Midbrain (tissue), 1 donor: ENCODE measurements at places on chromosomes 6 and 20.
A peak's percentile ranks its signal among the peaks of the same experiment; 100 is the strongest.

DNA sequence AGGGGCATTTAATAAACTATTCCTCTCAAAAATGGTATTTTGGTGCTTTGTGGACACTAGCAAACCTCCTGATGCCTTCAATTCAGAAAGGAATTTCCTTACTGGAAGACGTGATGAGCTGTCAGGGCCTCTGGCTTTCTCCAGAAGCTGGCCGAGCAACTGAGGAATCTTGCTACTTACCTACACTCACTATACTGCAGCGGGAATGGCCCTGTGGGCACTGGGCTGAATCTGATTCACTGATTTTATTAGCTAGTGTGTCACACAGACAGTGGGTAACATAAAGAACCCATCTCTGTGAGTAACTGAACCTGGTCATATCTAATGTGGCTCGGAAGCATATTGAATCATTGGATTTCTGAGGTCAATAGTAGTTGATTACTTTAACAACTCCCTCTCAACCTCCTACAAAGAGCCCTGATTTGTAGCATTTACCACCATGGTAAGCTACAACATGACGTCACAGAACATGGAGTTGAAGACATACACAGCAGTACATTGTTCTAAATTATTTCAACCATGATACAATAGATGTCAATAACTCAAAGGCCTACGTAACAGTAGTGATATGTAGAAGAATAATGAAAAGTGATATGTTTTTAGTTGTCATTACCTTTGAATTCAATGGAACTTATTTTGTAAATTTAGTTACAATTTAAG is 232.1 kb downstream of the SYNE1 start:
- DNase-seq = no peak

- peak; percentile 55 for DNase-seq
Measured at GRCh38 chr20:31943052-31943471, 8.8 kb downstream of the PDRG1 start.

- DNase-seq = no peak
Measured at GRCh38 chr20:30499123-30499522, 758.3 kb upstream of the DEFB115 start.

DNA sequence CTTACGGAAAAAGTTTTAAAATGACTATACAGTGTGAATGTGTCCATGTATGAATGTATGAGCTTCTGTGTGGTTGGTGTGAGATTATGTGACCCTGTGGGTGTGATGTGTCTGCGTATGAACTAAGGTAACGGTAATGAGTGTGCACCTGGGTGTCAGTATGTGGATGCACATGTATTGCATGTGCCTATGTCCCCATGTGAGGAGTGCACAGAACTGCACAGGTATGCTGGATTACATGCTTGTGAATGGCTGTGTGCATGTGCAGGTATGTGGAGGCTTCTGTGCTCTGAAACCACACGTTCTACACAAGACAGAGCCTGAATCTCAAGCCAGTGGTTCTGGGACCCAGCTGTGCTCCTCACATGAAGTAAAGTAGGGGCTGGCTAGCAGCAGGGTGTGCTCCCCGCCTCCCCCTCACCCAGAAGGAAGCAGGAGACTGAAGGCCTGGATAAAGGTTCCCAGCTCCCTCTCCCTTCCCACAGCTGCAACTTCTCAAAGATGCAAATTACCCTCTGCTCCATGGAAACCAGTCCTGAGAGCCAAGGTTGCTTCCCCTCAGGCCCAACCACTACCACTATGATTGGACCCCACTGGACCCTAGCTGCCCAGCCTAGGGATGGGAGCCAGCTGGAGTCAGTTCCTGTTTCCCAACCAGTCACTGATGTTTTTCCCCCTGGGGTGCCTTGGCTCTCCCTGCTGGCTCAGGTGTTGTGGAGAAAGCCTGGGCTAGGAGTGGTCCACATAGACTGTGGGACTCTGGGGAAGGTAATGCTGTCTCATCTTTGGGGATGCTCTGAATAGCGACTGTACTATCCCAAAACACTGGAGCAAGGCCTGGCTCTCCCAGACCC is 24.8 kb upstream of the SPDEF start:
- DNase-seq = no peak

GRCh38 chr6:134145786-134146185 is 93.4 kb upstream of the SLC2A12 start:
- no peak for DNase-seq

DNA sequence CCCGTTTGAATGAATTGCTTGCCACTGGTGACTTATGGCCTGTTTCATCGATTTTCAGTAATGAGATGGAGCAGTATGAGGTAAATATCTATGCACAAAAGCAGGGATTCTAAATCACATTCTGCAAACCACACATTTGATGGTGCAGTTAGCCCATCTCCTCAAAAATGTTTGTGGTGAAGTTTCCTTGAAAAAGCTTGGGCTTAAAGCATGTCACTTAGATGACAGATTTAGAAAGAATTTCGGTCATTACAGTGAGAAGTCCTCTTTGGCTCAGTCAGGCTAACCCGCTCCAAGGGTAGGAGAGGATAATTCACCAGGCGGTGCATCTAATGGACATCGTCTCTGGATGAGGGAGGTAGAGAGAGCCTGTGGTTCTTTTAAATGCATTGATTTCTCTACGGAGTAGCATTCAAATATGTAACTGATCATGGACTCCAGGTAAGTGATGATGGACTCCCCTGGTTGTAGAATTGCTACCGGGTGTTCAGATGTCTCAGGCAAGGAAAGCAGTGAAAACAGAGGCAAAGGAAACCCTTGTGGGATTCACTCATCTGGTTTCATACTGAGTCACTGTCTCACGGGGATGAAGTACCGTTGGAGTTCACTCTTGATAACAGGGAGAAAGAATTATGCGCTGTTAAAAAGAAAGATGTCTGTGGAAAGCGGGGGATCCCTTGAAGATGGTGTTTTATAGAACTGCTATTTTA is 65.3 kb downstream of the AIG1 start:
- no peak for DNase-seq

DNA sequence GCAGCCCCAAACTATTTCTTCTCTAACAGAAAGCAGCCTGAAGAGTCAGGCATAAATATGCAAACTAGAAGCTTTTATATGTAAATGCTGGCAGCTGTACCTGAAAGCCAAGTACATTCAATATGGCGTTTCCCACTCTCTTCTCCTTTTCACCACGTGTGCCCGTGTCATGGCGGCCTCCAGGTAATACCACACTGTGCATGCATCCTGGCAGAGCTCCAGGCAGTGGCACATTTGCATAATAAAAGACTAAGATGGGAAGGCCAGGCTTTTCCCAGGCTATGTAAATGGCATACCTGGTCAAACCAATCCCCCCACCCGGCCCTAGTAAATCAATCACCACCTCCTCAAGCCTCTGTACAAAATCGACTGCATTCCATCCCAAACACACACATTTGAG is 120.6 kb downstream of the MMUT start:
- no peak for DNase-seq

GRCh38 chr20:44592366-44592765 is 10.0 kb downstream of the PKIG start:
- no peak for DNase-seq

DNA sequence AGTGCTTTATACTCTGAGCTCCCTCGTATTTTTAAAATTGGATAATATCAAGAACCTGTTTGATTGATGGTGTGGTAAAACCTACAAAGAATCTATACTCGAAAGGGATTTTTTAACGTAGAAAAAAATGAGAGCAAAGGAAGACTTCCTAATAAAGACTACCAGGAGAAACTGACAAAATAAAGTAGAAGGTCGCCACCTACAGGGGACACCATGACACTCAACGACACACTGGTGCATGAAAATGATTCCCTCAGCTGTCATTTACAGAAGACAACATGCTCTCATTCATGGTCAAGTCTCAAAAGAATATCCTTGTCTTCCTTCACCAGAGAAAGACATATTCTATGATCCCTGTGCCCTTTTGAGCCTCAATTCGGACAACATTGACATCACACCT is 10.1 kb upstream of the NHSL1 start:
- peak; percentile 50 for DNase-seq
